ENCODE measurements at places on chromosomes 12 and 14.

DNA sequence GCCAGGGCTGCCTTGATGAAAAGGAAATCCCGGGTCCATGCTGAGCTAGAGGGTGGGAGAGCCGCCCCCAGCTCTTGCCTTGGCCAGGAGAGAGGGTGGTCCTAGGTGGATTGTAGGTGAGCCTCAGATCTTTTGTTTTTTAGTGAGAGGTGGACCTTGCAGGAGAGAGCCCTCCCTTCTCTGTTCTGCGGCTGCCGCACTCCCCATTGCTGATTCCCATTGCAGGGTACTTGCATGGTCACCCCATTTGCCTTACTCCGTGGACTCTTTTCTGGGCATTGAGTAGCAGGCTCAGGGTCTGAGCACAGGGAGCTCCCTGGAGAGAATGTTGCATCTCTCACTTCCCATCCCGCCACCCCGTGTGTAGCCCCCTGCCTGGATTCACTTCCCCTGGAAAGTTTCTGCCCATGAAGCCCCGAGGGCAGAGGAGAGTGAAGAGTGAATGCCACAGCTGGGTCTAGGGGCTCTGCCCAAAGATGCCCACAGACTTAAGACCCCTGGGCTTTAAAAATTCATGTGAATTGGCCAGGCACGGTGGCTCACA lies 10.2 kb downstream of the VASH1 start:
- peak; percentile 38 for DNase-seq

- no peak for DNase-seq
Measured at GRCh38 chr12:102601621-102602020, 121.3 kb upstream of the IGF1 start.

DNA sequence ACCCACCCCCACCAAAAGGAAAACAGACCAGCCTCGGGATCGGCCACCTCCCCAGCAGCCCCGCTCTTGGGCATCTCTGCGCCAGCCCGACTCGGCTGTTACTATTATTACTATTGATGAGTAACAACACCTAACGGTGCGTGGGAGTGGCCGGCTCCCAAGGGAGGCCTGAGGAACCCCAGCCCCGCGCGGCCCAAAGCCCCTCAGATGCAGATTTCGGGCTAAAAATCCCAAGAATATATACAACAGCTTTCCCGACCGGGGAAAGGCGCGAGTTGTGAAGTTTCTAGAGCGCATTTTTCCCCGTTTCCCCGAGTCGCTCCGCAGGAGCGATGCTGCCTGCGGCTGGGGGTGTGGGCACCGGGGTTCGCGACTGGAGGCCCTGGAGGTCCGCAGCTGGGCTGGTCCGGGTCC lies 565 bp downstream of the NT5DC3 start:
- no peak for DNase-seq

GRCh38 chr14:56807386-56808109 lies 2.7 kb downstream of the OTX2 start:
- no peak for DNase-seq

GRCh38 chr12:46101485-46101869 lies 111.1 kb upstream of the SCAF11 start:
- DNase-seq = no peak

- DNase-seq = peak; percentile 61
Measured at GRCh38 chr12:122399592-122400373, 22.7 kb downstream of the CLIP1 start.

- no peak for DNase-seq
Measured at GRCh38 chr14:92199763-92200162, 78.0 kb downstream of the CPSF2 start.

DNA sequence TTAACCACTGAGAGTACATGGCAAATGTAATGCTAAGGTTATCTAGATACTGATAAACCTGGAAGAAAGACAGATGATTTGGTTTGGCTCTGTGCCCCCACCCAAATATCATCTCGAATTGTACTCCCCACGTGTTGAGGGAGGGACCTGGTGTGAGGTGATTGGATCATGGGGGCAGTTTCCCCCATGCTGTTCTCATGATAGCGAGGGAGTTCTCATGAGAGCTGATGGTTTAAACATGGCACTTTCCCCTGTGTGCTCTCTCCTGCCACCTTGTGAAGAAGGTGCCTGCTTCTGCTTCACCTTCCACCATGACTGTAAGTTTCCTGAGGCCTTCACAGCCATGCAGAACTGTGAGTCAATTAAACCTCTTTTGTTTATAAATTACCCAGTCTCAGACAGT lies 14.2 kb downstream of the NOXRED1 start:
- DNase-seq = no peak

GRCh38 chr14:65599375-65599774 lies 186.8 kb downstream of the FUT8 start:
- no peak for DNase-seq

All from activated CD8-positive, alpha-beta memory T cell treated with anti-CD3 and anti-CD28 coated beads, Interleukin-2, amount 50 U/mL, for 48 hours (primary cell).